Esophagus mucosa (tissue), 1 donor: ENCODE measurements at places on chromosomes 4 and X. TPM values are rescaled to one million over a fixed set of nuclear protein-coding genes. Genes with fewer than 3 reads are reported as not detected.

GRCh38 chr4:119690871-119691270 lies 62.3 kb upstream of the PDE5A start:
- ATAC-seq = no peak

FRG2 gene
- not detected for total RNA-seq

DNA sequence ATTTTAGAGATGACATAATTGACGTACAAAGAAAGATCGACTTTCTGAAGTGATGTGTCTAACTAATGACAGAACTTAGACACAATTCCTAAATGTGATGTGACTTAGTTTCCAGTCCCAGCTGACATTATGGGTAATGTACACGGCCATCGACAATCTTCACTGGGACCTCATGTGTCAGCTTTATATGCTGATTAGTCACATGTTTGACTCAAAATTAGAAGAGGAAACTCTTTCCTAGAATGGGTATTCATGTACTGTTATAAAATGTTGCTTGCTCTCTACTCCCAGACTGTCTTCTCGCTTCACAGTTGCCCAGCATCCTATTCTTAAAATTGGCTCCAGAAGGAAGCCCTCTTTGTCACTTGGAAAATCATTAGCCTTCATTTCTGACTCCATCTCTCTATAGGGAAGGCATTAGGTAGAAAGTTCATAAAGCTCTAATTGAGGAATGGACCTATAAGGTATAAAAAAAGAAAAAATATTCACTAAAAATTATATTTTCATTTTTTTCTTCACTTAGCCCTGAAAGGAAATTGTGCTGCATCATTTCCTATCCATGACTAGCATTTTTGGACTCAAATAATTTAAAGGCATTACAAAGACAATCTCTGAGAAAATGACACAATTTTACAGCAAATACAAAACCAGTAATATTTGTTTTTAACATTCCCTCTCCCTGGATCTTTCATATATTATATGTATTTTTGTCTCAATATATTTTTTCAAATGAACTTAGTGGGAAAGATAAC lies 554.6 kb downstream of the INPP4B start:
- ATAC-seq = no peak

- no peak for ATAC-seq
These were observed 48.7 kb downstream of the STAG2 start for GRCh38 chrX:124010157-124010556.

DNA sequence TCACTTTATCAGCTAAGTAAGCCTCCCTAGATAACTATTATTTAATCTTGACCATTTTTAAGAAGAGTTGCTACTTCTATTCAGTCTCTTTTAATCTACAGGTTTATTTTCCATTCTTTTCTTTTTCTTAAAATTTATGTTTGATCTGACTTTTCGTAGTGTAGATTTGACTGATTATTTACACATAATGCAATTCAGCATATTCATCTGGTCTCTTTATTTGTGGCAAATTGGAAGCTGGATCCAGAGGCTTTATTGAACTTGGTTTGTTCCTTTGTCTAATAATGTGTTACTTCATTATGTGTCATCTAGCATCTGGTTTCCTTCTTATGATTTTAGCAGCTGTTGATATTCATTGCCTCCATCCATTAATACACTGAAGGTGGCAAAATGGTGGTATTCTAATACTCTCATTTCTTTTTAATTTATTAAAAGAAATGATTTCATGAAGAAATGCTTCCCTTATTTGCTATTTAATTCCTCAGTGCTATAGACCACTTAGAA lies 113.0 kb downstream of the FBXW7 start:
- ATAC-seq = no peak

ANXA10 gene
- not detected for total RNA-seq

TCEAL5 gene
- not detected for total RNA-seq

DNA sequence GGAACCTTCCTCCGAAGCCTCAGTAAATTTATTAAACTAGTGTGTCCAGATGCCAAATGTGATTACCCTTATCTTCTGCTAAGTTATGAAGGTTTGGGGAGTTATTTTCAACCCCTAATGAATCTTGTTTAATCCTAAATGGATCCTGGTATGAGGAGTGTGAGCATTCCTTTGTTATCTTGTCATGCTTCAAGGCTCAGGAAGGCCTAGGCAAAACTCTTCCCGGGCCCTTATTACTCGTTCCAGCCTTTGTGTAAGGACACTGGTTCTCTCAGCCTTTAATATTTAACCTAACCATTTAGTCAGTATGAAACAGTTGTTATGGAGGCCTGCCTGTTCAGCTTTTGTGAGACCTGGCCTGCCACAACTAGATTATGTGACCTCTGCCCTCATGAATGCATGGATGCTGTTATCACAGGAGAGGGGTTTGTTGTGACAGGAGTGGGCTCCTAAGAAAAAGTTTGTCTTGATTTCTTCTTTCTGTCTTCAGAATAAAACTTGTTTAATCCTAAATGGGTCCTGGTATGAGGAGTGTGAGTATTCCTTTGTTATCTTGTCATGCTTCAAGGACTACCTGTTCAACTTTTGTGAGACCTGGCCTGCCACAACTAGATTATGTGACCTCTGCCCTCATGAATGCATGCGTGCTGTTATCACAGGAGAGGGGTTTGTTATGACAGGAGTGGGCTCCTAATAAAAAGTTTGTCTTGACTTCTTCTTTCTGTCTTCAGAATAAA lies 181.7 kb downstream of the SLC39A8 start:
- ATAC-seq = no peak

DNA sequence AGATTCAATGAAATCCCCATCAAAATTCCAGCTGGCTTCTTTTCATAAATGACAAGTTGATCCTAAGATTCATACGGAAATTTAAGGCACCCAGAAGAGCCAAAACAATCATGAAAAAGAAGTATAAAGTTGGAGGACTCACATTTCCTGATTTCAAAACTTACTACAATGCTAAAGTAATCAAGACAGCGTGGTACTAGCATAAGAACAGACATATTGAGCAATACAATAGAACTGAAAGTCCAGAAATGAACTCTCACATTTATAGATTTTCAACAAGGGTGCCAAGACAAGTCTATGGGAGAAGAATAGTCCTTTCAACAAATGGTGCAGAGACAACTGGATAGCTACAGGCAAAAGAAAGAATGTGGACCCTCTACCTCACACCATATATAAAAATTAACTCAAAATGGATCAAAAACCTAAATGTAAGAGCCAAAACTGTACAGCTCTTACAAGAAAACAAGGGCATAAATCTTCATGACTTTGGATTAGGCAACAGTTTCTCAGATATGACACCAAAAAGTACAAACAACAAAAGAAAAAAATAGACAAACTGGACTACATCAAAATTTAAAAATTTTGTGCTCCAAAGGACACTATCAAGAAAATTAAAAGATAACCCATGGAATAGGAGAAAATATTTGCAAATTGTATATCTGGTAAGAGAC lies 28.5 kb downstream of the SASH3 start:
- no peak for ATAC-seq

GRCh38 chr4:10171055-10171454 lies 54.5 kb upstream of the WDR1 start:
- ATAC-seq = no peak

GRCh38 chrX:23694606-23695005 lies 27.3 kb downstream of the PRDX4 start:
- peak; percentile 53 for ATAC-seq

DNA sequence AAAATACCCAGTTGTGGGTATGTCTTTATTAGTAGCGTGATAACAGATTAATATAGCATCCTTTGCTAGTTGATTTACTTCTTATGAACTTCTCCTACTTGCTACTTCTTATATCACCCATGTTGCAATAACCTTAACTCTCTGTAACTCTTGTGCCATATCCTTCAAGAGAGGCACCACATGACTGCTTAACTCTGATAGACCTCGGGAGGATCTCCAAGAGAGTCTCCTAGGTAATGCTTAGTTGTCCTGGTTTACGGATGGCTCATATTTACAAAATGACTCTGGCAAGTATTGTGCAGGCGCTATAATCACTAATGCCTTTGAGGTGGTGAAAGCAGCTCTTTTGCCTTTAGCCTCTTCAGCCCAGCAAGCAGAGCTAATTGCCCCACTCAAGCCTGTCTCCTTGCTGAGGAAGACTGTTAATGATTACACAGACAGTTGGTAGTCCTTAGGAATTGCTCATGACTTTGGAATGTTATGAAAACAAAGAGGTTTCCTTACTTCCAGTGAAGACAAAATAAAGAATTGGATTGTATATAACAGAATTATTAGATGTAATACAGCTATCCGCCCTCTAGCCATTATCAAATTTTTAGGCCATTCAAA lies 1305.8 kb downstream of the PCDH7 start:
- no peak for ATAC-seq

DNA sequence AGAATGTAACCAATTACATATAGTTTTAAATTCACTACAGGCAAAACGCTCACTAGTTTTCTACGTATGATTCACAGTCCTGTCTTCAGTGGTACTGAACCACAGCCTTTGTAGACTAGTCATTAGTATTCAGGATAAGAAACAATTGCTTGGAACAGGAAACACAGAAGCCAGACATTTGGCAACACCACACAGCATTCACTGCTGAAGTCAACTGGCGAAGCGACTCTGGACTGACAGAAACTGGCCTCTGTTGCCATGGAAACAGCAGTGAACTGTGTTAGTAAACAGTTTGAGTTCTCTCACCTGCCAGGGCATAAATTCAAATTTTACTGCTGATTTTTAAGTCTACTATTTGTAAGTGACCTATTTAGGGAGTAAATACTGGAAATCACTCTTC lies 57.6 kb downstream of the MAPK10 start:
- peak; percentile 79 for ATAC-seq

CLTRN gene
- 0.20 TPM for total RNA-seq

DNA sequence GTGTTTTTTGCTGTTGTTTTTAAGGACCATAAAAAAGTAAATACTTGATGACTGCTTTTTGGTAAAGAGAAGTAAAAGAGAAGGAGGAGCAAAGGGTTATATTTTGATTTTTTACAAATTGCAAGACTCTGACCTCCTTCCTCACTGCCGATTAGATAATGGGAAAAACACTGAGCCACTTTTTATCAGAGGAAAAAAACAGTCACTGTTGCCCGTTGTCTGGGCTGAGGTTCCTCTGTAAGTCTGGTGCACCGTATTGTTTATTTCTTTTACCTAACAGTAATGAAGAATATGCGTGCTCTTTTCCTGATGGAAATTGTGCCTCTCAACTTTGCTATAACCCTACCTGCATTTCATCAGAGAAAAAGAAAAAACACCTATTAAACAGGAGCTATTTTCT lies 178.7 kb upstream of the EMCN start:
- ATAC-seq = no peak

GRCh38 chr4:181146051-181146450 lies 1097.2 kb upstream of the TENM3 start:
- ATAC-seq = no peak

PDLIM5 gene
- 142 TPM for total RNA-seq

GRCh38 chrX:9166584-9166944 lies 132.6 kb upstream of the FAM9B start:
- no peak for ATAC-seq

GRCh38 chr4:38512840-38513239 lies 151.2 kb upstream of the KLF3 start:
- no peak for ATAC-seq

GRCh38 chrX:139803224-139803623 lies 95.3 kb upstream of the MCF2 start:
- ATAC-seq = no peak

DNA sequence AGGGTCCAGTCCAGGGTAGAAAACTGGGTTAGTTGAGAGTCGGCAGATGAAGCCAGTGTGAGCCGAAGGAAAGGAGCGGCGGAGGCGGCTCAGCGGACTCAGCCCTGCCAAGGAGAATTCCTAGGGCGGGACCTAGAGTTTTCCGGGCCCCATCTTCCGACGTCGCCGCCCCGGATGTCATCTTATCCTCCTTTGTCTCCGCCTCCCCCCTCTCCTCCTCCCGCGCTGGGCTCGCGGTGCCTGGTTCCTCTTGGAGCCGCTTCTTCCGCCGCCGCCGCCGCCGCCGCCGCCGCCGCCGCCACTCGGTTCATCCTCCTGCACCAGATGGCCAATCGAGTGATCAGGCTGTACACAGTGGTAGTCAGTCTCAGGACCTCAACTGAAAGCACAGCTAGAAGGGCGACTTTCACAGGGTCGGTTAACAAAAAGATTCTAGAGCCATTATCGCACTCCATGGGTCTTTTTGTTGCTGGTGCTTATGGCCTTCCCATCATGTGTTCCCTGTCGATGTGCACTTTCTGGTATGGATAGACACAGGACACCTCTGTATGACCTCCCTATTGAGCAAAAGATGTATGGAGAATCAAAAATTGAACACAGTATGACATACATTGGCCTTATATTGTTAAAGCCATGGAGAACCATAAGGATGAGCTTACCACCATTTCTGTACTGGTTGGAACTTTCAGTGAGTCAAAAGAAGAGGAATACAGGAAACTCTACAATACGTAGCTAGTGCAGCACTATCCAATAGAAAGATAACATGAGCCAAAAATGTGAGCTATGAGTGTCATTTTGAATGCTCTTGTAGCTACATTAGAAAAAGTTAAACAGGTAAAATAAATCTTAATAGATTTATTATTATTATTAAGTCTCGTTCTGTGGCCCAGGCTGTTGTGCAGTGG lies 32.4 kb upstream of the THOC2 start:
- ATAC-seq = peak; percentile 97

GRCh38 chrX:67523932-67524331 lies 19.9 kb upstream of the AR start:
- no peak for ATAC-seq

GDPD2 gene
- 0.96 TPM for total RNA-seq

P2RY8 gene
- 0.52 TPM for total RNA-seq

DNA sequence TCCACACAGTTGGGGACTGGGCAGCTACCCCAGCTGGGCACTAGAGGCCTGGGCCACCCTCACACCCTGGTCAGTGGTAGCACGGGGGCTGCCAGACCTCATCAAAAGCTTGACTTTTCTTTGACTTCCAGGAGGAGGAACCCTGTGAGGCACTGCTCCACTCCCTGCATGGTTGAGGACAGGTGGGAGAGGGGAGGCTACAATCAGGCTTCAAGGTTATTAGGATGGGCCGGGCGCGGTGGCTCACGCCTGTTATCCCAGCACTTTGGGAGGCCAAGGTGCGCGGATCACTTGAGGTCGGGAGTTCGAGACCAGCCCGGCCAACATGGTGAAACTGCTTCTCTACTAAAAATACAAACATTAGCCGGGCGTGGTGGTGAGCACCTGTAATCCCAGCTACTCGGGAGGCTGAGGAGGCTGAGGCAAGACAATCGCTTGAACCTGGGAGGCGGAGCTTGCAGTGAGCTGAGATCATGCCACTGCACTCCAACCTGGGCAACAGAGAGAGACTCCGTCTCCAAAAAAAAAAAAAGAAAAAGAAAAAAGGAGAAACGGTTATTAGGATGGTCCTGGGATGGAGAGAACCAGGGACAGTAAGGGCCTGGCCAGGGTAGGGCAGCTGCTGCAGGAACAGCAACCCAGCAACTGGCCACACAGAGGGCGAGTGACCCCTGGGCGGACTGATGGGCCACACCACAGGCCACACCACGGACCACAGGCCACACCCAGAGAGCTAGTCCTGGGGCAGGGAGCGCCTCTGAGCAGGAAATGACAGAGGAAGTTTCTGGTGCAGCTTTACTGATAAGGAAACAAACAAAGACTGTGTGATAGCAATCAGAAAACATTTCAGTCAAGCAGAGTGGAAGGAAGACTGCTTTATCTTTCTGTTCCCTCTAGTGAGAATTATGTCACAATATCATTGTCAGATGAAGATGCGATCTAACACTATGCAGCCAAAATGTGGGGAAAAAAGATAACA lies 20.5 kb upstream of the OPN1LW start:
- peak; percentile 45 for ATAC-seq

GRCh38 chrX:150841456-150842197 lies 56.8 kb downstream of the CD99L2 start:
- no peak for ATAC-seq

PPP4R3C gene
- not detected for total RNA-seq

BST1 gene
- total RNA-seq = 0.80 TPM

- no peak for ATAC-seq
These were observed 133.4 kb downstream of the APBB2 start for GRCh38 chr4:41080976-41081375.

TMEM271 gene
- not detected for total RNA-seq
